Left hindlimb (tissue), 1 donor: ENCODE measurements at places on chromosomes 7 and 10.
A peak's percentile ranks its signal among the peaks of the same experiment; 100 is the strongest.

- DNase-seq, result peak; percentile 86
Observed at GRCh38 chr10:21399392-21400035, 126.0 kb downstream of the SKIDA1 start.

DNA sequence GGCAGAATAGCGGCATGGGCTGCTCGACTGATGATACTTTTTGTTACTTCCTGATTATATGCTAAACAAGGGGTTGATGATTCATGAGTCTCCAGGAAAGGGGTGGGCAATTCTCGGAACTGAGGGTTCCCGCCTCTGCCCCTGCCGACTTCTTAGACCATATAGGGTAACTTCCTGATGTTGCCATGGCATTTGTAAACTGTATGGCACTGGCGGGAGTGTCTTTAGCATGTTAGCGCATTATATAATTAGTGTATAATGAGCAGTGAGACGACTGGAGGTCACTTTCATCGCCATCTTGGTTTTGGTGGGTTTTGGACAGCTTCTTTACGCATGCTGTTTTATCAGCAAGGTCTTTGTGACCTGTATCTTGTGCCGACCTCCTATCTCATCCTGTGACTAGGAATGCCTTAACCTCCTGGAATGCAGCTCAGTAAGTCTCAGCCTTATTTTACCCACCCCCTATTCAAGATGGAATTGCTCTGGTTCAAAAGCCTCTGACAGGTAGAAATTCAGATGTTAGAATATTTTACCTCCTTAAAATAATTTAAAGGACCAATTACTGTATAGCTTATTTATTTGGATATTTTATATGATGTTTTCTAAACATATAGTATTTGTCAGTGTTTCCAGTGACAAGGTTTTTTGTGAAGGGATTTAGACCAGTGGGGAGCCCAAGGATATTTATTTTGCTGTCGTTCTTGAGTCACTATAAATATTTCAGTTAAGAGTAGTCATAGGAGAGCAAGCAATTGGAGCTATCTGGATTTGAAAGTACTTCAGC is 90.1 kb upstream of the PIK3CG start:
- DNase-seq, result no peak

DNA sequence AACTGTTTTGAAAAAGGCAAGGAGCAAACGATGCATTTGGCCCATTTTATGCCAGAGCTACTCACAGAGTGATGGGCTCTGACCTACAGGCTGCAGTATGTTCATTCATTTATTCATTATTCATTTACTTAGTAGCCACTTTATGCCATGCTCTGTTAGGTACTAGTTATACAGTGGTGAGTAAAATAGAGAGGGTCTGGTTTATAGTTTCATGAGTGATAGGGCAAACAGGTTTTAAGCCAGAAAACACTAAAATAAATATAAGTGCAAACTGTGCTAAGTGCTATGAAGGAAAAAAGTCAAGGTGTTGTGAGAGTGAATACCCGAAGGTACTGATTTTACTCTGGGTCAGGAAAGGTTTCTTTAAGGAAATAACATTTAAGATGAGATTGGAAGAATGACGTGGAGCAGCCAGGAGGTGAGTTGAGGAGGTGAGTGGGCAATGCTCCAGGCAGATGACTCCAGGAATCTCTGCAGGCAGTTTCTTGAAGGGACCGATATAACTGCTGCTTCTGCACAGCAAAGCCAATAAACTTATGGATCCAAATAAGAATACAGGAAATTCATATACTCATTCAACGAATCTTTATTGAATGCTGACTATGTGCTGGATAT is 56.9 kb upstream of the FAM133B start:
- DNase-seq, result no peak

DNA sequence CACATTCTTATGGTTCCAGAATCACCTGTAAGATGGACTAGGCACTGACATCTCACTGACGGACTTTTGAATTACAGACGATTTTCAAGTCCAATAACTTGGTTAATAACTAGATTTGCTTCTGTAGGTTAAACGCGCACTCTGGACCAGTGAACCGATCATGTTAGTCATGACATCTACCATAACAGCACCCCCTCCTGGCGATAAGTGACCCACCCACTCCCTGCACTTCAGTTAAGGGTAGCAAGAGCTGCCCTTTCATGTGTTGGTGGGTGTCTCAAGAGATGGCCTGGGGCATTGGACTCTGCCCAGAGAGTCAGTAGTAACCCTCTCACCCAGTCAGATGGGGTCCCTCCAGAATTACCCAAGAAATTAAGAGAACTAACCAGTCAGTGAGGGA is 12.9 kb downstream of the GRM8 start:
- no peak for DNase-seq
